ENCODE measurements at places on chromosomes 7 and 10.

DNA sequence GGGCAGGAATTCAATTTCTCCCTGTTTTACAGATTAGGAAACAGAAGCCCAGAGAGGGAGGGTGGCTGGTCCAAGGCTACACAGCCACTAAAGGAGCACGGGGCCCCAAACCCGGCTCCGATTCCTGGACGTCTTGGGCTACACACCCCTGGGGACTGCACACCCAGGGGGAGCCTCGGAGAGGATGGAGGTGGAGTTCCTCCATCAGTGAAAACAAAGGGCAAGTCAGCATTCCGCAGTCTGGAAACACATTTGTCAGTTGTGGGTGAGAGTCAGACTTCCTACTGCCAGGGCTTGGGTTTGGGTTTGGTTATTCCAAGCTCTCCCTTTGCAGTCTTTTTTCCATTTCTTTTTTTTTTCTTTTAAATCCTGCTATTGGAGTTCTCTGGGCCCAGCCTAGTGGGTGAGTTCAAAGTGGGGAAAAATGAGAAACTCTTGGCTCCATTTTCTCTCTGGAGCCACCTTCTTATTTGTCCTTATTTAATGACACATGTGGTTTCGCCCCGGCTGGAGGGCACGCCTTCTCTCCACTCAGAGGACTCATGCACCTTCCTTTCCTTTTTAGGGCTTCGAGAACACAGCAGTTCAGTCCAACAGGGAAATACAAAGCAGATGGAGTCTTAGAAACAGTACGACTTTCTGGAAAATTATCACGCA, 59.9 kb upstream of the AQP1 start:
- peak; percentile 69 for DNase-seq

DNA sequence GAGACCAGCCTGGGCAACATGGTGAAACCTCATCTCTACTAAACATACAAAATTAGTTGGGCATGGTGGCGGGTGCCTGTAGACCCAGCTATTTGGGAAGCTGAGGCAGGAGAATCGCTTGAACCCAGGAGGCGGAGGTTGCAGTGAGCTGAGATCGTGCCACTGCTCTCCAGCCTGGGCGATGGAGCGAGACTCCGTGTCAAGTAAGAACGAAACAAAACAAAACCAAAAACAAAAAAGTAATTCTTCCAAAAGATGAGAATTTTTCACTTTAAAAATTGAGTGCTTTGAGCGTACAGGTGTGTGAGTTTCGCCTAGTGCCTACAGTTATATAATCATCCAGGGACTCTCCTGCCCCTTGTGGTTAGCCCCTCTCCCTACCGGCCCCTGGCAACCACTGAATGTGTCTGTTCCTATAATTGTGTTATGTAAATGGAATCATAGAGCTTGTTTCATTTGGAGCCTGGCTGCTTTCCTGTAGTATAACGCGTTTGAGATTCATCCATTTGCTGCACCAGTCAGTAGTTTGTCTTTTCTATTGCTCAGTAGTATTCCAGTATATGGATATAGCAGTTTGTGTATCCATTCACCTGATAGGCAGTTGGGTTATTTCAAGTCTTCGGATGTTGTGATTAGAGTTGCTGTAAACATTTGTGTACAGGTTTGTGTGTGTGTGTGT, 80.0 kb downstream of the RBM33 start:
- no peak for DNase-seq

DNA sequence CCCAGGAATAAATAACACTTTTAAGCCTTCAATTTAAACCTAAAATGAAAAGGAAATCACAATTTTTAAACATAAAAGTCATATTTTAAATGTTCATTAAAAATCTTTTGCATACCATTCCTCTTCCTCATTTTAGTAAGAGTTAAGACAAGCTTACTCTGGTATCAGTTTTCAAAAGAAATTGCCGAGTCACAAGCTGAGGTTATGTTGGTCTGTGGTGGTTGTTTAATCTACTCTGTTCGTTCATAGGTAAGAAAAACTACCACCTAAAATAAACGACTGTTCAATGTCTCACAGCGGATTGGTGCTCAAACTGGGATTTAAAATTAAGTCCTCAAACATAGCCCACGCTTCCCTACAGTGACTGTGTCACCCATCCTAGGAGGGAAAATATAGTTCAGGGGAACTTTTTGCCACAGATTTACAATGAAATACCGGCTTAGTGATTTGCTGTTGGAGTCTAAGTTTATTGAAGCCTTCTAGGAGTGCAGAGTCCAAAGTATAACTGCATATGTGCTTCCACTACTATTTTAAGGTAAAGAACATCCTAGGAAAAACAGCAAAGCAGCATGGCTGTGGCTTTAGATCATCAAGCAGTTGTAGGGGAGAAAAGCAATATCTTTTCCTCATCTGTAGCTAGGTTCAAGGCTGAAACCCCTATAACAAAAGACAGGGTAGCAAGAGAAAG, 61.1 kb downstream of the GNAT3 start:
- DNase-seq: no peak

GRCh38 chr7:53743697-53744402, 708.4 kb downstream of the POM121L12 start:
- DNase-seq: no peak

DNA sequence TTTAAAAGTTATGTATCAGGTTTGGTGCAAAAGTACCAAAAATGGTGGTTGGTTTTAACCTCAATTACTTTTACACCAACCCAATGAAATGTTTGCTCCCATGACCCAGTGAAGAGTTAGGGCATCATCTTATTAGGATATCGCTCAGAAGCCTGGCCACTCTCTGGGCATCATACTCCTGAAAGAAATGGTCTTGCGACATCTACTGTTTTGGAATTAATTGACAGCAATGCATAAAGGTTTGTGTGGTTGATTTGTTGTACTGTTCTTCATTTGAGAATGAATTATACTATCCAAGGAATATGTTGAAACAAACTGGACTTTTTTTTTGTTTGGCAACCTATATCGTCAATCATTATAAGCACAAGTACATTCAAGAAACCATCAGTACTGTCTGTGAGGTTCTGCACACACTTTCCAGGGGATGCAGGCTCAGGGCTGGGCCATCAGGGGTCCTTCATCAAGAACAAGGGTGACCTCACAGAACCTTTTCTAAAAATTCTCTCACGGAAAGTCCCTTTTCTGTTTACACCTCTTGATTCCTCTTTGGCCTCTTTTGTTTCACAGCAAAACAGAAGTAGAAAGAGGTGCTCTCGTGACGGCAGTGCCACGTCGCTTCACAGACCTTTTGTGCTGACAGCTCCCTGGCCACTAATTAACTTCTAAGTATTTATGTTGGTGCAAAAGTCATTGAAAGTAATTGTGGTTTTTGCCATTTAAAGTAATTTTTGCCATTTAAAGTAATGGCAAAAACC, 117.2 kb upstream of the KLF6 start:
- no peak for DNase-seq

GRCh38 chr10:19987931-19988330, 171.7 kb downstream of the PLXDC2 start:
- DNase-seq: no peak

DNA sequence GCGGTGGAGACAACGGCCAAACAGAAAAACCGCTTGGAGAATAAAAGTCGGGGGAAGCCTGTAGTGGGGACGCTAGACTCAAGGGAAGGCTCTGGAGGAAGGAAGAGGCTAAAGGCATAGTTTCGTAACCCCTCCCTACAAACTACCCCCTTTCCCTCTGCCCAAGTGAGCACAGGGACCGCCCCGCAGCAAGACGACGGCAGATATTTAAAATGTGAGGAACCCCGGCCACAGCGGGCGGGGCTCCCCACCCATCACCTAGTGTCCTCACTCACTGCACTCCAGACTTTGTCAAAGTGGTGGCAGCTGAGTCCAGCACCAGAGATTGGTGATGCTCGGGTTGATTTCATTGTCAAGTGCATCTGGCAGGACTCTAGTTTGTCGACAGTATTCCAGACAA, 69.1 kb downstream of the PRKAG2 start:
- no peak for DNase-seq

DNA sequence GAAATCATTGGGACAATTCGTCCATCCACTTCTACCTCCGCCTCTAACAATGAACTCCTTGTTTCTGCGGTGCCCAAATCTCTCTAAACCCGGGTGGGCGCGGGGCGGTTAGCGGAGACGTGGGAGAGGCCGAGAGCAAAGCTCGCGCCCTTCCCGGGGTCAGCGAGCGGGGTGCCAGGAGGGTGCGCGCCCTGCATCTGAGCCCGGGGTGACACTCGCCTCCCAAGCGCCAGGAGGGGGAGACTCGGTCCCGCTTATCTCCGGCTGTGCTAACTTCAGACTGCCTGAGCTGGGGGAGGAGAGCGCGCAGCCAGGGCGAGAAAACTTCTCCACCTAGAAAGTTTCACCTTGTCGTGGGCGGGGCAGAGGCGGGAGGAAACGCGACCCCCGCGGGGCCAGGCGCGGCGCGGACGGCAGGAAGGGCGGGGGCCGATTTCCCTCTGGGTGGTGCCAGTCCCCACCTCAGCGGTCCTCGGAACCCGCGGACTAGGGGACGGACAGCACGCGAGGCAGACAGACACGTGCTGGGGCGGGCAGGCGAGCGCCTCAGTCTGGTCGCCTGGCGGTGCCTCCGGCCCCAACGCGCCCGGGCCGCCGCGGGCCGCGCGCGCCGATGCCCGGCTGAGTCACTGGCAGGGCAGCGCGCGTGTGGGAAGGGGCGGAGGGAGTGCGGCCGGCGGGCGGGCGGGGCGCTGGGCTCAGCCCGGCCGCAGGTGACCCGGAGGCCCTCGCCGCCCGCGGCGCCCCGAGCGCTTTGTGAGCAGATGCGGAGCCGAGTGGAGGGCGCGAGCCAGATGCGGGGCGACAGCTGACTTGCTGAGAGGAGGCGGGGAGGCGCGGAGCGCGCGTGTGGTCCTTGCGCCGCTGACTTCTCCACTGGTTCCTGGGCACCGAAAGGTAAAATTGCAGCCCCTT, at the start of gene MET:
TSS of gene MET (plus strand) at position 516 of the 915 bp plus-strand sequence. CDS start 26,889 bp downstream, outside the sequence.
- no peak for DNase-seq

GRCh38 chr10:62594093-62594520, 210.4 kb upstream of the ADO start:
- no peak for DNase-seq

Measured in AG09319 (cell line).